Activated T-cell treated with anti-CD3 and anti-CD28 coated beads, Interleukin-2, amount 50 U/mL, for 72 hours (primary cell): ENCODE measurements at places on chromosomes 5 and 9.

DNA sequence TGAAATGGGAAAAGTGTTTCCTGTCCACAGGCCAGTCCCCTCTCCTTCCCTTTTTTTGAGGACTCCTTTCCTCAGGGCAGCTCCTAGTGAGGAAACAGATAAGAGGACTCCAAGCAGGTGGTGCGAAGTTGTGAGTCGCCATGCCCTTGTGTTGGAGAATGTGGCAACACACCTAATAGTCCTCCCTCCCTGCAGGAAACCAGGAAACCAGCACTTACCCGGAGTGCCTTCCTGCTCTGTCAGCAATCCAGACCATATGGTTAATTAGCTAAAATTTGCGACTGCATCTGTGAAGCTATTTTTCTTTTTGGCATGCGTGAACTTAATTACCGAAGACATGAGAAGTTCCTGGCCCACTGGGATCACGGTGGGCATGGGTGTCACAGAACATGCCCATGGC lies 69.9 kb downstream of the TRIM32 start:
- H3K27ac ChIP-seq = no peak overlapping the region
- H3K4me3 ChIP-seq = no peak overlapping the region
- peaks cover 6% of the 10 kb centered on the region for H3K27me3 ChIP-seq
- DNase-seq = no peak
- no peaks in the 10 kb centered on the region for H3K36me3 ChIP-seq
- H3K4me1 ChIP-seq = no peaks in the 10 kb centered on the region

- H3K27ac ChIP-seq = peak overlapping the region; percentile 73
- H3K27me3 ChIP-seq = no peaks in the 10 kb centered on the region
- no peaks in the 10 kb centered on the region for H3K36me3 ChIP-seq
- H3K4me1 ChIP-seq = peaks cover 4% of the 10 kb centered on the region
Observed at GRCh38 chr5:37208883-37209797, 40.0 kb downstream of the CPLANE1 start.

DNA sequence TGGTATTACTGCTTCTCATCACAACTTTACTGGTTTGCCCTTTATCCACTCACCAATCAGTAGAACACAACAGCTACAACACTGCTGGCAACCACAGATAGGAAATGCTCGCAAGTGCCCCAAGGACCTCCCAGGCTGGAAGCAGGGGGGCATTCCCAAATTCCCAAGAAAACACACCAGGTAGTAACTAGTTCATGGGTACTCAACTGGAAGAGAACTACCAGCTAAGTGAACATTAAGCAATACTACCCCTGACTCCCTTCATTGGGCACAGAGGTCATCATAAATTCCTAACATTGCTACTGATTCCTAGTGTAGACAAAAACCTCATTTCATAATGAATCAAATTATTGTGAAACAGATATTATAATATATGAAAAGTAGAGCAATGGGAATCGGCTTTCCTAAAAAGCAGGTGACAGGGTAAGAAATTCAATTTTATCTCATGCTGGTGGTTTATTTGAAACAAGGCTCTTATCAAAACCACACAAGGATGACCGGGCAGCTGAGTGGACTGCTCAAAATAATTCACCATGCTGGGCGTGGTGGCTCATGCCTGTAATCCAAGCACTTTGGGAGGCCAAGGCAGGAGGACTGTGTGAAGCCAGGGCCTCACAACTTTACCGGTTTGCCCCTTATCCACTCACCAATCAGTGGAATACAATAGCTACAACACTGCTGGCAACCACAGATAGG lies 81.6 kb downstream of the TLE1 start:
- no peaks in the 10 kb centered on the region for H3K27me3 ChIP-seq
- H3K27ac ChIP-seq = no peak overlapping the region
- H3K36me3 ChIP-seq = no peaks in the 10 kb centered on the region
- no peaks in the 10 kb centered on the region for H3K4me1 ChIP-seq

DNA sequence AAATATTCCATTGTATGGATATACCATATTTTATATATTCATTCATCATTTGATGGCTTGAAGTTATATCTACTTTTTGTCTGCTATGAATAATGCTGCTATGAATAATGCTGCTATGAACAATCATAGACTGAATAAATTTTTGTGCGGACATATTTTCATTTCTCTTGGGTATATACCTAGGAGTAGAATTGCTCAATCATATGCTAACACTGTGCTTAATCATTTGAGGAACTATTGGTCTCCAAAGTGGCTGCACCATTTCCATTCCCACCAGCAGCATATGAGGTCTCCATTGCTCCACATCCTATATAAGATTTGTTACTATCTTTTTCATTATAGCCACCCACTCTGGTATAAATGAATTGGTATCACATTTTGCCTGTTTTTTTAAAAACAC lies 18.3 kb upstream of the TEK start:
- no peak for DNase-seq
- no peaks in the 10 kb centered on the region for H3K4me1 ChIP-seq

DNA sequence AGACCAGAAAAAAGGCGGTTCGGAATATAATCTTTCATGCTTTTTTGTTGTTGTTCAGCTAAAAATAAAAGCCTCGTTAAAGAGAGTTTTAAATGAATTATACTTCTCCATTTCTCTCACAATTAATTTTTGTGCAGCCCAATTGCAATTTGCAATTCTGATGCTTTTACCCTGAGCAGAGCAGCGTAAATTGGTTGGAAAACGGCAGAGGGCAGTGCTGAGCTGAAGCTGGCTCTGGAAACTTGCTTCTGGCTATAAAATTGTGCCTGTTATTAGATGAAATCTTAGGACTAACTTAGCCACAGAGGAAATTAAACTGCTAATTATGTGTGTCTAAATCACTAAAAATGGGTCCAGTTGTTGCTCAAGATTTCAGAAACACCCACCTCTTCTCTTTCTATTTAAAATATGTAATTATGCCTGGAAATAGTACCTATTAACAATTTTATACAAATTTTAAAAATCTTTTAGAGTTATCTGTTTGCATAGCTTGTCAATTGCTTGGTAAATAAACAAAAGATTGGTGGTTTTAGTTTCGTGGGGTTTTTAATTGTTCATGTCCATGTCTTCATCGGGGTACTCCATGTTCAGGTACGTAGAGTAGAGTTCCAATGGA lies 441.8 kb upstream of the TLE4 start:
- H3K27ac ChIP-seq = no peak overlapping the region
- peak; percentile 4 for DNase-seq
- H3K27me3 ChIP-seq = no peaks in the 10 kb centered on the region
- no peak overlapping the region for H3K4me3 ChIP-seq

DNA sequence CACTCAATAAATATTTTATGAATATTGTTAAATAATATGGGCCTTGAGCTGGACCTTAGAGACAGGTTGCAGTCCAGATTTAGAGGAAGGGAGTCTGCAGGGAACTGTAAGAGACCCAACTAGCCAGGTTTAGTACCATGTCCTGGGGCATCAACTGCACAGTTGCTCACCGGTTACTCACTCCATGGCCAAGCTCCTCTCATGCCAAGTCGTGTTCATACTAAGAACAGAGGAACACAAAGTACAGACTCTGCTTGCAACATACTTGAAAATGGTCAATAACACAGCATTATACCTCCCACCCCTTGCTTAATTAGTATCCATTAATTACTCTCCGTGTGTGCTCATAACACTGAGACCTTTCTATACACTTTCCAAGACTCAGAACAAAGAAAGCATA lies 317.6 kb upstream of the PIK3R1 start:
- H3K27ac ChIP-seq = no peak overlapping the region
- H3K36me3 ChIP-seq = peaks cover 2% of the 10 kb centered on the region
- H3K4me3 ChIP-seq = no peak overlapping the region
- no peak for DNase-seq
- H3K4me1 ChIP-seq = peaks cover 3% of the 10 kb centered on the region
- H3K27me3 ChIP-seq = no peaks in the 10 kb centered on the region

- no peaks in the 10 kb centered on the region for H3K4me1 ChIP-seq
- H3K36me3 ChIP-seq = no peaks in the 10 kb centered on the region
- H3K27me3 ChIP-seq = no peaks in the 10 kb centered on the region
- H3K4me3 ChIP-seq = no peak overlapping the region
- no peak for DNase-seq
Observed at GRCh38 chr5:125798307-125798706, 624.9 kb upstream of the GRAMD2B start.

- no peak for DNase-seq
- H3K4me3 ChIP-seq = no peak overlapping the region
- no peaks in the 10 kb centered on the region for H3K27me3 ChIP-seq
Observed at GRCh38 chr9:113488071-113488470, 24.5 kb downstream of the RGS3 start.

DNA sequence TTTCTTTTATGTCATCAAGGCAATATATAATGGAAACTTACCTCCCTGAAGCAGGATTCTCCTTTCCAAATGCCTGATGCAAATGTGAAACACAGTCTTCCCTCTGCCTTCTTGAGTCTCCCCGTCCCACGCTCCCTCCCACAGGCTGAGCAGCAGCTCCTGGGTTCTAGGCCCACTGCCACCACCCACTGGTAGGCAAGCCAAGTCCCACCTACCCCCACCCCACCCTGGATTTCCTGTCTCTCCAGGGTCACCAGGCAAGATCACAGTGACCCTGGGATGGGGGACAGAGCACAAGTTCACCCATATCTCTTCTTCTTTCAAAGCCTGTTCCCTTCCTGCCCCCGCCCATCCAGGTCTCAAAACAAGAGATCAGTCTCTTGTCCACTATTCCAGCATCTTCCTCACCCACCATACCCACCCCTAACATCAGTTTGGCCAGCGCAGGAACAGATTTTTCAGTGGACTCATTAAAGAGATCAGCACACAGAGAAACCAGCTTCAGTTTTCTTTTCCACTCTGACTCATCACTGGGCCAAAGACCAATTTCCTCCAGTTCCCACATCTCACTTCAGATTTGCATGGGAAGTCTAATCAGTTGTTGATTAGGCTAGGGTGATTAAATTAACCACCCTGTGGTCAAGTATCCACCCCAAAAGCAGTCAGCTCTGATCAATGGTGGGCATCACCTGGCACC lies 151.5 kb downstream of the ACTL7B start:
- H3K27ac ChIP-seq = no peak overlapping the region
- no peak for DNase-seq

DNA sequence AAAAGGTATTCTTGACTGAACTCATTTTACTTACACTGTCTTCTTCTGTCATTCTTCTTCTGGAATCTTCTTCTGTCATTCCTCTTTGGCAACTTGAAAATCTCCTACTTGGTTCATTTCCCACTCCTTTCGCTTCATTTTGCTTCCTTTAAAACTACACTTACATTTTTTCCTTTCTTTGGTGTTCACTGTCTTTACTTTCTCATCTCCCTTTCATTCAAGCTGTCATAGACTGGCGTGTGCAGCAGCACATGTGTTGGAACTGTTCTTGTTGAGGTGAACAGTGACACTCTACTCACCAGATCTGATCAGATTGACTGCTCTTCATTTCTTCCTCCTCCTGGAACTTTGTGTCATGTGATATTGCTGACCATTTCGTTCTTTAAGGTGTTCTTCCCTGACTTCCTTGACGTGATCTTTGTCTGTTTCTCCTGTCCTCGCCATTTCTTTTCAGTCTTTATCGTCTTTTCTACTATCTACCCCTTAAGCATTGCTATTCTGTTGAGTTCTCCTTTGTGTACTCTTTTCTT lies 6.4 kb downstream of the DNAJC25 start:
- H3K27ac ChIP-seq = no peak overlapping the region
- H3K27me3 ChIP-seq = no peaks in the 10 kb centered on the region
- H3K4me3 ChIP-seq = no peak overlapping the region
- peaks cover 38% of the 10 kb centered on the region for H3K4me1 ChIP-seq
- no peak for DNase-seq
- peaks cover 5% of the 10 kb centered on the region for H3K36me3 ChIP-seq

DNA sequence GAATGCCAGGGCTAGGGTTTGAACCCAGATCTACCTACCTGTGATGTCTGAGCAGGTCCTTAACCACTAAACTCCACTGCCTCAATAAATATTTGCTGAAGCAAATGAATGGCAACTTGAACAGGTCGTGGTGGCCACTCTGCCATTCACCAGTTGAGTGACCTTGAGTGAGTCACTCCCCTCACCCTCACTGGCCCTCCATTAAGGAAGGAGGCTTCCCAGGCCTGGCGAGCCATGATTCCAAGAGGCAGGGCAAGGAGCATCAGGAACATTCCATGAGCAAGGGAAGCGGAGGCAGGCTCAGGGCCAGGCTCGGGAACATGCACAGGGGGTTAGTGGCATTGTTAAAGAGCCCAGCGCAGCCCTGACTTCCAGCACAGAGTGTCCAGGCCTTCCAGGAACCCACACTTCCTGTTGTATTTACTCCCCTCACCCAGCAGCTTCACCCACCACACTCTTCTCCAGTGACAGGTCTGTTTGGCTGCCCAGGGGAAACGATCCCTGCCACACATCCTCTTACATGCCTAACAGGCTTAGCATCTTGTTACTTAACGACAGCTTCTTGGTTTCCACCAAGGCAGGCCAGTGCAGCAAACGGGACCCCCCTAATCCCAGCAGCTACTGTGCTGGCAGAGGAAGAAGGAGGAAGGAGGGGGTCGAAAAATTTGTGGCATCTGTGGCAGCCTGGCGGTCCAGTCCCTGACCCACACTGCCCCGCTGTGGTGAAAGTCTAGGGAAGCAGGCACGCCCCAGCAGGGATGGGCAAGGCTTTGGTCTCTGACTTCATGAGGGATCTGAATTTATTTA lies 43.7 kb upstream of the TTC1 start:
- no peaks in the 10 kb centered on the region for H3K36me3 ChIP-seq
- peak; percentile 31 for DNase-seq
- H3K4me1 ChIP-seq = no peaks in the 10 kb centered on the region
- no peak overlapping the region for H3K27ac ChIP-seq
- peaks cover 50% of the 10 kb centered on the region for H3K27me3 ChIP-seq
- H3K4me3 ChIP-seq = no peak overlapping the region

DNA sequence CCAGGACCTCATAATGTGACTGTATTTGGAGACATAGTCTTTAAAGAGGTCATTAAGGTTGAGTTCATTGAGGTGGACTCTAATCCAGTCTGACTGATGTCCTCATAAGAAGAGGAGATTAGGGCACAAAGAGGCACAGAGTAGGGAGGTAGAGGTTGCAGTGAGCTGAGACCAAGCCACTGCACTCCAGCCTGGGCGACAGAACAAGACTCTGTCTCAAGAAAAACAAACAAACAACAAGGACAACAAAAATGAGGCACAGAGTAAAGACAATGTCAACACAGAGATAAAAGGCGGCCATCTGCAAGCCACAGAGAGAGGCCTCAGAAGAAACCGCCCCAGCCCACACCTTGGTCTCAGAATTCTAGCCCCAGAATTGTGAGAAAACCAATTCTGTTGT lies 17.0 kb upstream of the TDRD7 start:
- no peak overlapping the region for H3K4me3 ChIP-seq
- H3K4me1 ChIP-seq = peaks cover 36% of the 10 kb centered on the region
- H3K27me3 ChIP-seq = peaks cover 43% of the 10 kb centered on the region
- no peaks in the 10 kb centered on the region for H3K36me3 ChIP-seq

GRCh38 chr5:168301593-168302390 lies 10.3 kb downstream of the WWC1 start:
- no peaks in the 10 kb centered on the region for H3K27me3 ChIP-seq
- no peak for DNase-seq
- no peaks in the 10 kb centered on the region for H3K36me3 ChIP-seq

- no peaks in the 10 kb centered on the region for H3K27me3 ChIP-seq
- H3K36me3 ChIP-seq = no peaks in the 10 kb centered on the region
- no peak overlapping the region for H3K27ac ChIP-seq
- no peaks in the 10 kb centered on the region for H3K4me1 ChIP-seq
Observed at GRCh38 chr5:13552361-13552760, 392.1 kb downstream of the DNAH5 start.

- DNase-seq = no peak
- H3K36me3 ChIP-seq = no peaks in the 10 kb centered on the region
- H3K4me1 ChIP-seq = no peaks in the 10 kb centered on the region
Observed at GRCh38 chr9:4146293-4146692, 153.6 kb downstream of the GLIS3 start.

GRCh38 chr9:126856326-126856877 lies 4.0 kb upstream of the ZBTB34 start:
- no peak overlapping the region for H3K4me3 ChIP-seq
- DNase-seq = no peak
- peaks cover 9% of the 10 kb centered on the region for H3K4me1 ChIP-seq
- H3K36me3 ChIP-seq = no peaks in the 10 kb centered on the region
